ENCODE measurements at places on chromosomes 1 and 21.

GRCh38 chr1:36890776-36891175, 143.5 kb downstream of the GRIK3 start:
- DNase-seq = no peak

DNA sequence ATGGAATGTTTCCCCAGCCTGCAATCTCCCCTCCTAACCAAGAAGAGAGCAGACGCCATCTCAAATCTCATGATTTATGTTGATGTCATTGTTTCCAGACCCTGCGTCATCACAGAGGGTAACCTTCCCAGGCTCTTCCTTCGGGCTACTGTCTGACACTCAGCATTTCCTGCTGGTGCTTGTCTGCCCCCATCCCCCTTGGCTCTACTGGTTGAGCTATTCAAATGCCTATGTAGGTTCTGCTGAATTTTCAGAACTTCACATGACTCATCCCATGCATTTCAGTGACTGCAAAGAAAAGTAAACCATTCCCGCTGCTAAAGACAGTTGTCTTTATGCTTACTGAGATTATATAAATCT, 24.8 kb upstream of the ITPKB start:
- no peak for DNase-seq

DNA sequence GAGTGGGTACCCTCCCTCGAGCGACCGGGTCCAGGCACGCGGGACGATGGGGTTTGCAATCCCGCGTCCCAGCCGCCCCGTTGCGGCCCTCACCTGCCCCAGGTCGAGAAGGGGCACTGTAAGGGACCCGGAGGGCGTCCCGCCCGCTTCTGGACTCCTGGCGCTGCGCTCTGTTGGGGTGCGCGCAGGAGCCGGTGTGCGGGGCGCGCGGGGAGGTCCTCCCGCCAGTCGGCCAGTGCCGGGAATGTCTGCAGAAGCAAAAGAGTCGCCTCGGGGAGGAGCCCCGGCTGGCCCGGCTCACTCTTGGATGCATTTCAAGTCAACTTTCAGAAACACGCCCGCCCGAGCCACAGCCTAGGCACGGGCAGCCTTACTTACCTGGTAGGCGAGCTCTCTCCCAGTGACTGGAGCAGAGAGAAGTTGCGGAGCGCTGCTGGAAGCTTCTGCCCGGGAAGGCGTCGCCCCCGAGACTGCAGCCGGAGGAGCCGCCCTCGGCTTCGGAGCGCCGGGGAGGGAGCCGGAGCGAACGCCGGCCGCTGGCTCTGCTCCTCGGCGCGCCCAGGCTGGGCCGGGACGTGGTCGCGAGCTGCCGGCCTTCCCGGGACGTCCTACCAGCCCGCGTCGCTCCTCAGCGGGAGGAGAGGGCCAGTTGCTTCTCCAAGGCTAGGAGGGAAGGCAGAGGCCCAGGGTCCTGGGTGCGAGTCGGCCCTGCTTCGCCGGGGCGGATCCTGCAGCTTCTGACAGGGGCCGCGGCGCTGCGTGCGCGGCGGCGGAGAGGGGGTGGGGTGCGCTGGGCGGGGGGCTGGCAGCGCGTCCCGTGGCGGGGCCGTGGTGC, at the start of gene LMX1A:
TSS of gene LMX1A (minus strand) at position 739 of the 835 bp plus-strand sequence. CDS start 1,156 bp downstream, outside the sequence.
- DNase-seq = no peak

- peak; percentile 98 for DNase-seq
Measured at GRCh38 chr21:41678016-41678923, 88.6 kb downstream of the RIPK4 start.

- no peak for DNase-seq
Measured at GRCh38 chr21:42590431-42591131, 62.8 kb upstream of the PDE9A start.

DNA sequence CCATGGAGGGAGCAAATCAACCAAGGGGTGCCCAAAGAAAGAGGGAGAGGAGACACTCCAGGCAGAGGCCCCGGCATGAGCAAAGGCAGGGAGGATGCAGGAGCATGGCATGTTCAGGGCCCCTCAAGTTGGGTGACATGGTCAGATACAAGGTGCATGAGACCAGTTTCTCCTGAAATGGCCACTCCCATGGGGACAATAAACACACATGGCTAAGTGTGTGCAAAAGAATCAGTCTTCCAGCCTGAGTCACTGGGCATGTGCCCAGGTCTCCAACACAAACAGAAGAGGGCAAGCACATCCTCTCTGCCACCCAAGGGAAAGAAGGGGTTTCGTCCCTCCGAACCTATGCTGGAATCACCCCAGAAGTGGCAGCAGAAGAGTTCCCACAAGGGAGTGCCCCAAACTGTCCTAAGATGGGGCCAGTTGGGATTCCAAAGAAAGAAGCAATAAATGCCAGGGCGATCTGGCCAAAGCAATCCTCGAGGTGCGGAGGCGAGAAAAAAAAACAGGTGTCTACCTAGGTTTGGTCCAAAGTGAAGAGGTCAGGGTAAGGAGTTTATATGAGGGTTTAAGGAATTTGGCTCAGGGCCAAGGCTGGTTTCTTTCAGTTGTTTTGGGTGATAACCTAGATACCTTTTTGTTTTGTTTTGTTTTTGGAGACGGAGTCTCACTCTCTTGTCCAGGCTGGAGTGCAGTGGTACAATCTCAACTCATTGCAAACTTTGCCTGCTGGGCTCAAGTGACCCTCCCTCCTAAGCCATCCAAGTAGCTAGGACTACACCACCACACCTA, 13.2 kb downstream of the CASP9 start:
- DNase-seq = no peak

DNA sequence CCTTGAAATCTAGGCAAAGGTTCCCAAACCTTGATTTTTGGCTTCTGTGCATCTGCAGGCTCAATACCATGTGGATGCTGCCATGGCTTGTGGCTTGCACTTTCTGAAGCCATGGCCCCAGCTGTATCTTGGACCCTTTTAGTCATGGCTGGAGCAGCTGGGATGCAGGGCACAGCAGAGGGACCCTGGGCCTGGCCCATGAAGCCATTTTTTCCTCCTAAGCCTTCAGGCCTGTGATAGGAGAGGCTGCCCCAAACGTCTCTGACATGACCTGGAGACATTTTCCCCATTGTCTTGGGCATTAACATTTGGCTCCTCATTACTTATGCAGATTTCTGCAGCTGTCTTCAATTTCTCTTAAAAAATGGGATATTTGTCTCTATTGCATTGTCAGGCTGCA, 97.4 kb downstream of the NPHS2 start:
- no peak for DNase-seq

DNA sequence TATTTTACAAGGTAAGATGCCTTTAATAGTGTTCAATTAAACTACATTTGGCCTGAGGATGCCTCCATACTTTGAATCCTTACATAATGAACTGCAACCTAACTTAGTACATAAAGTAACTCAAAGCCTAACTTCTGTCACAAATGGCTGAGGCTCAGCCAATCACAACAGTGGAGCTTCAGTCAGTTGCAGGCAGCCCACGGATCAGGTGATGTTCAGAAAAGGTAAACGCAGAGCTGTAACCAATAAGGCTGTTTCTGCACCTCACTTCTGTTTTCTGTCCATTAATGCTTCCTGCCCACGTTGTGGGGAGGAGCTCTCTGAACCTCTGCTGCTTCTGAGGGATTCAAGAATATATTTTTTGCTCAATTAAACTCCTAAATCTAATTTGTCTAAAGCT, 94.8 kb upstream of the KIAA0040 start:
- peak; percentile 45 for DNase-seq

DNA sequence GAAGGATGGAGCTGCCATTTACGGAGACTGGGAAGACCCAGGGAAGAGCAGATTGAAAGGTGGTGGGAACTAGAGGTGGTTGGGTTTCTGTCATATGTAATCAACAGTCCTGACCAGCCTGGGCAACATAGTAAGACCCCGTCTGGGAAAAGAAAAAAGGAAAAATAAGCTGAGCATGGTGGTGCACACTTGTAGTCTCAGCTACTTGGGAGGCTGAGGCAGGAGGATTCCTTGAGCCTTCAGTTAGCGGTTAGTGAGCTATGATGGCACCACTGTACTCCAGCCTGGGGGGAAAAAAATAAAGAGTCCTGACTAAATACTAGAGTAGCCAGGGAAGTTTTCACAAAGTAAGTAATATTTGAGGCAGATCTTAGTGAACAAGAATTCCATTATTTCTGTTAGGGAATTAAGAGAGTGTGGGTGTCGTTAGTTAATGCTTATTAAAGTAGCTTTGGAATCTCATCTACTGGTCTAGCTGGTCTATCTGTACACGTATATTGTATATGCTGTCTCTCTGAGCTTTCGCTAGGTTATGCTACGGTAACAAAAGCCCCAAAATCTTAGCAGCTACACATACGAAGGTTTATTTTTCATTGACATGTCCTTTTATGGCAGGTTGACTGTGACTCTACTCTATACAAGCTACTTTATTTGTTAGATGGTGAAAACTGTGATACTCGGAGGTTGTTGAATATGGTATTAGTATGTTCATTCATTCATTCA, 4.4 kb downstream of the NBPF1 start:
- no peak for DNase-seq

DNA sequence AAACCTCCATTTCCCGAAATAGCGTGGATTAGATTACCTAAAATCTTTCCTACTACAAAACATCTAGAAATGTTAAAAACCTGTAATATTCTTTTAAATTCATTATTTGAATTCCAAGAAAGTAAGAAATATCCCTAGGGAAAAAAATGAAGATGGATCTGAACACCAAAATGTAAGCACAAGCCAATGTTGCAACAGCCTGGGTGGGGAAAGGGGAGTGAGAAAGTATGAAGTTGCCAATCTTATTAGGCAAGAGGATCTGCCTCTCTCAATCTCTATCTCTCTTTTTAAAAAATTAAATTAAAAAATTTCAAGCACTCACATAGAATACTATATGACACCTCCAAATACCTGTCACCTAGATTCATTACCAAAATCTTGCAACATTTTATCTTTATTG, 74.9 kb upstream of the IRF2BP2 start:
- no peak for DNase-seq

DNA sequence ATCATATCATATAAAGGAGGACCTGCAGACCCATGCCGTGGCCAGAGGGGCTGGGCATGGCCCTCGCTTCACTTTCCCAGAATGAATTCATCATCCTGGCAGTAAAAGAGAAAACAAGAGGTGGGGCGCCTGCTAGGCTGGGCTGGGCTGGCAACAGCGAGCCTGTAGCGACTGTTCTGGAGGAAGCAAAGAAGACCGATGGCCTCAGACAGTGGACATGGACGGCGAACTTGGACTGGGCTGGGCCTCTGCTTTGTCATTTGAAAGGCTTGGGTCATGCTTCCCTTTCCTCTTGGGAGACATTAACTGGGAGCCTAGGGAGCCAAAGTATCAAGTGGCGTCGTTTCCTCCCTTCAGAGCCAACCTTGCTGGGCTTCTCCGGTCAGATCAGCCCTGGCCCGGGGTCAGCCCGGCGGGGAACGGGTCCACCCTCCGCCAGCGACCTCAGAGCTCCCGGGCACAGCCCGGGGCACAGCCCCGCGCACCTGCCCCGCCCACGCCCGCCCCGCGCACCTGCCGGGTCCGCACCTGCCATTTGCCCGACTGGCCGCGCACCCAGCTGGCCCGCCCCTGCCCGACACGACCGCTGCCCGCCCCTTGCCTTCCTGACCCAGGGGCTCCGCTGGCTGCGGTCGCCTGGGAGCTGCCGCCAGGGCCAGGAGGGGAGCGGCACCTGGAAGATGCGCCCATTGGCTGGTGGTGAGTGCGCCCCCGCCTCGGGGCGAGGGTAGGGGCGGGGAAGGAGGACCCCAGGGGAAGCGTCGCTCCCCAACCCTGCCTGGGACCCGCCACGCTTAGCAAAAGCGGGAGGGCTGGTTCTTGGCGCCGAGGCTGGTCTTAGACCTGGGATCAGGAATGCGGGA, at the start of gene FAM3B:
TSS of gene FAM3B (plus strand) at position 602 of the 863 bp plus-strand sequence. CDS start at position 681, 79 bp downstream.
- DNase-seq = no peak

- DNase-seq = no peak
Measured at GRCh38 chr1:24903955-24904730, 25.9 kb downstream of the RUNX3 start.

GRCh38 chr1:26570287-26570686, 40.7 kb downstream of the RPS6KA1 start:
- no peak for DNase-seq

DNA sequence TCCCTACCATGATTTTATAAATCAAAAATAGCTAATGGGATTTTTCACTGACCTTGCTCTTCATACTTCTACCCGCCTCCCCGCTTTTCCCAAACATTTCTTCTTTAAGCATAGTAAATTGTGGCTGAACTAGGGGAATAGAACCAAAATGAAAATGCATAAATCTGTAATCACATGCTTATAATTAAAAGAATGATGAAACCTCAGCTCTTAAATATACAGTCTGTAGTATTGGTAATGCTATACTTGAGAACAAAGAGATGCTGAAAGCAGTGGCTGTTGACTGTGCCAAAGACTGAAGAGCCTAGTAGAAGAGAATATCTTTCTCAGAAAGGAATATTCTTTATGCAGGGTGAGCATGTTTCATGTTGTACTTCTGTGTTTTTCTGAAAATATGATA, 249.1 kb downstream of the GREM2 start:
- DNase-seq = no peak

GRCh38 chr1:219416598-219417238, 196.2 kb downstream of the ZC3H11B start:
- peak; percentile 28 for DNase-seq

DNA sequence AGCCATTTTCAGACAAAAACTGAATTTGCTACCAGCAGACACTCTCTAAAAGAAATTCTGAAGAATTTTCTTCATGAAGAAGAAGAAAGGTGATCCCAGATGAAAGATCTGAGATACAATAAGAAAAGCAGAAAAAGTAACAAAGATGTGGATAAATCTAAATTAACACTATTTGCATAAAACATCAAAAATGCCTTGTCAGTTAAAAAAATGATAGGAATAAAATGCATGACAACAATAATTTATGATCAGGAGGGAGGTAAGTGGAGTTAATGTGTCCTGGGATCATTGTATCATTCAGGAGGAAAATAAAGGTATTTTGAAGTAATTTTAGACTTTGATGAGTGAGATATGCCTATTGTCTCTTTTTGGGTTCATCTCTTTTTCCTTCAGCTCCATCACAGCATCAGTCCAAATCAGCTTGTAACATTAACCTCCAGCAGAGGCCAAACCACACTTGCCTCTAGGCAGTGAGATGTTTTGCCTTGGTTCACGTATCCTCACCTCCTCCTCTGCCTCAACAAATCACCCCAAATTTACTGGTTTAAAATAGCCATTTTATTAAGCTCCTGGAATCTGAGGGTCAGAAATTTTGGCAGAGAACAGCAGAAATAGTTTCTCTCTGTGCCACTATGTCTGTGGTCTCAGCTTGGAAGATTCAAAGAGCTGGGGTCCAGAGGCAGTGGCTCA, 76.9 kb upstream of the HIVEP3 start:
- DNase-seq = no peak

- DNase-seq = no peak
Measured at GRCh38 chr1:181015251-181015615, 7.4 kb downstream of the STX6 start.

- DNase-seq = peak; percentile 1
Measured at GRCh38 chr1:75233302-75233929, 99.2 kb downstream of the LHX8 start.

GRCh38 chr1:212212906-212213305, 72.3 kb upstream of the PPP2R5A start:
- DNase-seq = no peak

- DNase-seq = peak; percentile 61
Measured at GRCh38 chr1:113057006-113057405, 16.0 kb upstream of the LRIG2 start.

GRCh38 chr1:55010887-55011217, 12.1 kb downstream of the BSND start:
- DNase-seq = no peak

All from T47D (cell line).